ENCODE measurements at places on chromosomes 6 and 20.

DNA sequence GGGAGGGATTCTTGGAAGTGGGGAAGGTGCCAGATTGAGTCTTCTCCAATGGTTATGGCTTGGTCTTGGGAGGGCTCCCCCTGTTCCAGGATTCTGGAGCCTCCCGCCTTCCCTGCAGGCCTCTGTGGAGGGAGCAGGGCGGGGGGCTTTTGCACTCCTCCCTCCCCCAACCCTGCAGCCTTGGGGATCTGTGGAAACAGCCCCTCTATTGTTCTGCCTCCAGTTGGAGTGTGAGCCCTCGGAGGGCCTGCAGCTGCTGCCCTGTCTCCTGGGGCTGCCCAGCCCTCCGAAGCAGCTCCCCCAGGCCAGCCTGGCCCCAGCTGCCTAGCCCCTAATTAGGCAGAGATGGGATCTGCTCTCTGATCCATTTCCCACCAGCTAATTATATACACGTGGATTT, 14.7 kb downstream of the FAM110A start:
- no peak for DNase-seq

- DNase-seq, result no peak
These were observed 8.6 kb downstream of the MAP3K5 start for GRCh38 chr6:136783495-136784270.

DNA sequence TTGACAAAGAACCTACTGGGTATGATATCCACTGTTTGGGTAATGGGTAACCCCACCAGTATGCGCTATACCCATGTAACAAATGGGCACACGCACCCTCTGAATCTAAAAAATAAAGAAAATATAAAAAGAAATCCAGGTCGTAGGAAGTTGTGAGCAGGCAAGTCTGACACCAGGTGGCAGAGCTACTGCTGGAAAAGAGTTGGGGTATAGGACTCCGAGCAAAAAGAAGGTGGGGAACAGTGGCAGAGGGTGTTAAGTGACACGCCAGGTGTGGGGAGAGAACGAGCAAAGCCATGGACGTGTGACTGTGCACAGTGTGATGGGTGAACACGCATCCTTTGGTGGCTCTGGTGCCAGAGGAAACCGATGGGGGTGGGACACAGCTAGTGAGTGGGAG, 46.7 kb downstream of the NOX3 start:
- DNase-seq, result no peak

DNA sequence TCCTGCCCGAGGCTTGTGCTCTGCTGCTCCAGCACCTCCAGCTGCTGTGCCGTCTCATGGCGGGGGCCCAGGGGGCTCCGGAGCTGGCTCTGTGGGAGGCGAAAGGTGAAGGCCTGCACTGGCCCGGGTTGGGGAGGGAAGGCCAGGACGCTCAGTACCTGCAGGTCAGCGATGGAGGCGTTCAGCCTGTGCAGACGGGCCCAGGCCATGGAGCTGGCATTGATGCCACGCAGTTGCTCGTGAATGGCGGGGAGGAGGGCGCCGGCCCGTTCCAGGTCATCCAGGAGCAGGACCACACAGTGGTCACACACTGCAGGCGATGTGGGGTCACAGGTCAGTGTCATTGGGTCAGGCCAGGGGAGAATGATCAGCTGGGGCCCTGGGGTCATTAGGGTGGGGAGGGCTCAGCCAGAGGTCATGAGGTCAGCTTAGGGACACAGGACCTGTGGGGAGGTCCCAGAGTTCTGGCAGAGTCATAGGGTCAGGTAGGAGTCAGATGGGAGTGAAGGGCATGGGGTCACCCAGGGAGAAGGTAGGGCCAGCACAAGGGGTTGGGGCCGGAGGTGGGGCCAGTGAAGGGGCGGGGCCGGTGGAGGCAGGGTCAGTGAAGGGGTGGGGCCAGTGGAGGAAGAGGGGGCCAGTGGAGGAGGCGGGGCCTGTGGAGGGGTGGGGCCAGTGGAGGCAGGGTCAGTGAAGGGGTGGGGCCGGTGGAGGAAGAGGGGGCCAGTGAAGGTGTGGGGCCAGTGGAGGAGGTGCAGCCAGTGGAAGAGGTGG, 18.0 kb downstream of the ADRM1 start:
- no peak for DNase-seq

- no peak for DNase-seq
These were observed 87.0 kb downstream of the OR2B2 start for GRCh38 chr6:27825025-27825793.

- no peak for DNase-seq
These were observed 27.8 kb upstream of the F13A1 start for GRCh38 chr6:6348256-6348655.

DNA sequence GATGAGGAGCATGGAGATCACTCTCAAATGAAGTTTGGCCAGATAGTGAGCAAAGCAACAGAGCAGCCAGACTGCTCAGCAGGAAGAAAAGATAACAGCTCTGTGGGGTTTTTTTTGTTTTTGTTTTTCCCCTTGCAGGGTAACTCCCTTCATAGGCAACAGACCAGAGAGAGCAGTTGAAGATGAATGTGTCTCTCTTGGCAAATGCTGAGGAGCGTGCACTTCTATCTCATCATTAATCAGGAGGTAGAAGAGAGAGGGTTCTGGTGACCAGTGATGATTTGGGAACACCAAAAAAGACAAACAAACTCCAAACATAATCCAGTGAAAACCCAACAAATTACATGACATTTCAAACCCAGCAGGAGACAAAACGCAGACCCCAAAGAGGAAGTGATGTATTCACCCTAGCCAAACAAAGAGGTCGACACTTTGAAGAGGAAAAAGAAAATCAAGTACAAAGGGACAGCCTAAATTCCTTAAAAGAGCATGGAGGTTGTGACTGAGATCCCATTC, 66.2 kb upstream of the RREB1 start:
- DNase-seq, result no peak

DNA sequence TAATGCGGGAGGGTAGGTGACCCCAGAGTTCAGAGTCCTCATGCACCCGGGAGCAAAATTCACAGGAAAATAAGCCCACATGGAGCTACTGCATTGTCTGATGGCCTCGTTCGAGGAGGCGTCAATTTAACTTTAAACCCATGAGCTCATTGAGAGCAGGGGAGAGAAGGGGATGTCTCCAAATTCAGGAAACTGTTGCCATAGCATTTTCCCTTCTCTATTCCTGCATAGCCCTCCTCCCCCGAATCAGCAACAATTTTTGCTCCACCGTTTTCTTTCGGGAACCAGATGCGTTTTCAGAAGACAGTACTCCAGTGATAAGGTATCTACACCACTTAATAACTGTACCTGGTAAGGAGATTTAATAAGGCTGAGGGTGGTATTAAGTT, 324 bp upstream of the LAMP5 start:
- no peak for DNase-seq
